ENCODE measurements at places on chromosomes 4 and X.

GRCh38 chr4:48681856-48682255 is 98.2 kb downstream of the FRYL start:
- peak; percentile 77 for DNase-seq

- no peak for DNase-seq
Measured at GRCh38 chr4:86810847-86811246, 38.3 kb downstream of the SLC10A6 start.

DNA sequence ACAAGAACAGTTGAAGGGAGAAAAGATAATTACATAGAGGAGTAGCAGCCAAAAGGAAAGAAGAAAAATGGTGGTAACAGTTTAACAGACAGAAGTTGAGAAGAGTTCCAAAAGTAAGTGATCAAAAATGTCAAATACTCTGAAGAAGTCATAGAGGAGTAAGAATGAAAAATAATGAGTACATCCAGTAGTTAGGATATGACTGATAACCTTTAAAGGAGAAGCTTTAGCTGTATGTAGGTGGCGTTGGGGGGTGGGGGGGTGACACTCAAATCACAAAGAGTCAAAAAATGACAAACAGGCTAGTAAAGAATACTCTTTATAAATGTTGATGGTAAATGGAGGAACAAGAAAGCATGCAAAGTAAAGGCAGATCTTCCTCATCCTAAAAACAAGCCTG is 40.6 kb downstream of the RAB33A start:
- DNase-seq, result no peak

GRCh38 chrX:2701600-2701999 is 10.5 kb downstream of the CD99 start:
- DNase-seq, result no peak

DNA sequence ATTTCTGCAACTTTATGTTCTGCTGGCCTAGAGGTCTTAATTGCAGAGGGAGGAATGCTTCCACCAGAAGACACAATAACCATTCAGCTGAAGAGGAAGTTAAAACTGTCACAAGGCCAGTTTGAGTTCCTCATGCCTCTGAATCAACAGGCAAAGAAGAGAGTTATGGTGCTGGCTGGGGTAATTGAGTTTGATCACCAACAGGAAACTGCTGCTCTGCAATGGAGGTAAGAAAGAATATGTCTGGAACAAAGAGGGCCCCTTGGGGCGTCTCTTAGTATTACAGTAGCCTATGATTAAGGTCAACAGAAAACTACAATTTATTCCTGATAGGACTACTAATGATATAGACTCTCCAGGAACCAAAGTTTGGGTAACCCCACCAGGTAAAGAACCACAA is 744.0 kb downstream of the FSTL5 start:
- peak; percentile 56 for DNase-seq

GRCh38 chrX:12118134-12118533 is 20.1 kb upstream of the FRMPD4 start:
- no peak for DNase-seq

GRCh38 chr4:175071123-175071522 is 153.0 kb downstream of the ADAM29 start:
- DNase-seq, result no peak

DNA sequence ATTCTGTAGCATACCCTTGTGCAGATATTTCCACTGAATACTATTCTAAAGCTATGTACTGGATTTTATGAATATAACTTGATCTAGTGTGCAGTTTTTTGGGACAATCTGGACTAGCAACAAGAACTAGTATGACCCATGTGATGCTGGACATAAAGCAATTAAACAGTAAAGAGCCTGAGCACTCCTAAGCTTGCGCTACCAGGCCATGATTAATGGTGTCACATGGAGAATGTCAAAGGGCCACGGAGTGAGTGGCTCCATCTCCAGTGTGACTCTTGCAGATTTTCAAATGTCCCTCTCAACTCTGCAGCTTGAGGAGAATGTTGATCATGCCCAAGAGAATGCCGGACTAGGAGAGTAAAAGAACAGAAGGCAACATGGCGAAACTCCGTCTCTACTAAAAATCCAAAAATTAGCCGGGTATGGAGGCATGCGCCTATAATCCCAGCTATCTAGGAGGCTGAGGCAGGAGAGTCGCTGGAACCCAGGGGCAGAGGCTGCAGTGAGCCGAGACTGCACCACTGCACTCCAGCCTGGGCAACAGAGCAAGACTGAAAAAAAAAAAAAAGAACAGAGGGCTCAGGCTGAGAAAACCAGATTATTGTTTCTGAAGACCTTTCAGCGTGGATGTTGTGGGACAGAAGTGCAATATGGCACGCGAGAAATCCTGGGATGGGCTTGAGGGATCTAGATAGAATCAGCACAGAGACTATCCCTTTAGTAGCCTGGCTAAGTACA is 45.0 kb downstream of the TIGD2 start:
- no peak for DNase-seq

DNA sequence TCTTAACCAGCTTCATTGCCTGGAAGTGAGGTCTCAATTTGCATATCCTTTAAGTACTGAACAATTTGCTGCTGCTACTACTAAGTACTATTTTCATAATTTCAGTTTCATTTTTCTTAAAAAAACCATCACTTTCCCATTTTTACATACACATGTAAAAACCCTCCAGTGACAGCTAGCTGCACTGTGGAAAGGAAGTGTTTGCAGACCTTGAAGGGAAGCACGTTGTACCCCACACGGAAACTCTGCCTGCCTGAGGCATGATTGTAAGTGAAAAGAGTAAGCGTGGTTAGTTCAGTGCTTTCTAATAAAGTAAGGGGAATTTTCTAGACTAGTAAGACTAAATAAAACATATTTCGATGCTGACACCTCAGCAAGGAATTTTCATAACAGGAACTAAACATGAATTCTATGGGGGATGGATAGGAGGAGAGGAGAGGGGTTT is 103.6 kb downstream of the RAPGEF2 start:
- DNase-seq, result peak; percentile 41

GRCh38 chrX:53223068-53223693 is 1.8 kb downstream of the KDM5C start:
- DNase-seq, result no peak

DNA sequence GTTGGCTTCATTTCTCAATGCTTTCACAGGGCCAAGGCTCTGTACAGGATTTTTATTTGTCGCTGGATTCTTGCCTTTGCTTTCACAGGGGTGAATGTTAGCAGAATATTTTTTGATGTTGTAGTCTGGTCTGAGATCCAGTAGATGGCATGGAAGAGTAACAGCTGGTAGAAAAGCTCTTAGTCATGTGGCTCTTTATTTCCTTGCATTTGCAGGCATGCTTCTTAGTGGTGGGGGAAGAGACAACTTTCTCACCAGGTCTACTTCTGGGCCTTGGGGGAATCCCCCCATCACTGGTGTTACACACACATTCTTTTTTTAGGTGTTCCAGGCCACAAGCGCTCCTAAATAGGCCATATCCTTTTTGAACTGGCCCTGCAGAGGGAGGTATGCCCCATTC is 58.2 kb upstream of the DKK2 start:
- DNase-seq, result no peak

GRCh38 chr4:54843106-54843505 is 185.3 kb downstream of the KIT start:
- no peak for DNase-seq

DNA sequence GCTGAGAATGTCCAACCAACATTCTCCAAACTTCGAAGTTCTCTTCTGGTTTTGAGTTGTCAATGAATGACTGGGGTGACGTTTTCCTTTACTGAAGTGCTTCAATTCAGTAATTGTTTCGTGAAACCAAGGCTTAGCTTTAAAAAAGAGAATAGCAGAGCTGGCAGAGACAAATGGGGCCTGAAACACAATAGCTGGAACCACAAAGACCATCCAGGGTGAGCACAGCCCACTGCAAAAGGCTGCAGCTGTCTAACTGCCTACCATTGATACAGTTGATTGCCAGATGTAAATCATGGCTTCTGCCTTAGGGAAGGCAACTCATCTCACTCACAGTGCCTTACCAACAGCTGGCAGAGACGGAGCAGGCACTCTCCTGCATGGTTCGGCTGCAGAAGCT is 78.7 kb upstream of the ZNF518B start:
- DNase-seq, result no peak

- peak; percentile 29 for DNase-seq
Measured at GRCh38 chrX:45903781-45904201, 641.4 kb downstream of the ZNF674 start.

DNA sequence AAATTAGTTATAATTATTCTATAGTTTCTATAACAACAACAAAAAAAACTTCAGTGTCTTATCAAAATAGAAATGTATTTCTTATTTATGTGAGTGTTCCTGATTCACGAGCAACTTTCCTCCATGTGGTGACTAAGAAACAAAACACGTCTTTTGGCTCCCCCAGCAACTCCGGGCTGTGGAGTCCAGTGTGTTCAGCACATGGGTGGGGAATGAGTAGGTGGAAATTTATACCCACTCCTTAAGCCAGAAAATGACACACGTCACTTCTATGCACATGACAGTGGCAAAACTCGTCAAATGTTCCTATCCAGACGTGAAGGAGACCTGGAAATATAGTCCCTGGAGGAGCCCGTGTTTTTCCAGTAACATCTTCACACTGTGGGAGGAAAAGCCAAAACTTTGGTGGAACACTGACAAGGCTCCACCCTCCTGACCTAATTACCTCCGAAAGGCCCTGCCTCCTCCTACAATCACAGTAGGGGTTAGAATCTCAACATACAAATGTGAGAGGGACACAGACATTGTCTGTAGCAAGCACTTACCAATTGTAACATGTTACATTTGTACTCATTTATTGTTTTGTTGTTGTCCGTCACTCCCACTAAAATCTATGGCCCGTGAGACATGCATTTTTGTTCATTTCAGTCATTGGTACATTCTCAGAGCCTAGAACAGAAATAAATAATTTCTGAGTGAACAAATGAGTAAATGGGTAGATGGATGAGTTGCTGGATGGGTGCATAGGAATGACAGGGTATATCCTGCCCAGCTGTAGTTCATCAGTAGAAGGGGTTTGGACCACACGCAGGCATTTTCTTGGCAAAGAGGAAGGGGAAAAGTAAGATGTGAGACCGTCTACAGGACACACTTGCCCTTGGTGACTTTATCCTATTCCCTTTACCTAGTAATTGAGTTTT is 605.8 kb upstream of the TENM3 start:
- DNase-seq, result no peak

DNA sequence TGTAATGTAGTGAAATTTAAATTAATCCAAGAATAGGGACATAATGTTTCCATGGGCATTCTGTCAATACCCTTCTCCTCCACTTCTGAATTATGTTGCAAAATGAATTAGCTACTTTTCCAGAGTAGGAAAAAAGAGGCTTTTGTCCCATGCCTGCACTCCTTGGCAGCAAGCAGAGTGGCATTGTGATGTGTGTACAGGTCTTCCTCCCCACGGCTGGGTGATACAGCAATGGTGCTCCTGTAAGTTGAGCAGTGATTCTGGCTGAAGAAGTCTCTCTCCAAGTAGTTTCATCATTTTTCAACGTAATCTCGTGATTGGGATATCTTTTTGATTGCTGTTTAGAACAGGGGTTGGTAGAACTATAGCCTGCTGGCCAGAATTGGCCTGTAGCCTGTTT is 59.9 kb downstream of the KIT start:
- DNase-seq, result no peak

DNA sequence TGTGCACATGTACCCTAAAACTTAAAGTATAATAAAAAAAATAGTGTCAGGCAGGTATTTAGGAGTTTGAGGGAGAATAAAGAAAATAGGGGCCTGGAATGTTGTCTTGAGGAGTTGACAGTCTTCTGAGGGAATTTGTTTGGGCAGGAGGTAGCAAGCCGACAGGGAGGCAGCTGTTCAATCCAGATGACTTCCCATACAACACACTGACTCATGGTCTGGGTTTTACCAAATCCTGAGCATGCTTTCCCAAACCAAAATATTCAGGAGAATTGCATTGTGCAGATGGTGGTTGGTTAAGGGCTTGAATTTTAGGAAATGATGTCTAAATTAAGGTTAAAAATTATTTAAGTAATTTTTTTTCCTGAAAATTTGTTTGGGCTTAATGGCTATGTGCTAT is 430.0 kb downstream of the INPP4B start:
- DNase-seq, result no peak

- DNase-seq, result no peak
Measured at GRCh38 chr4:106222548-106222947, 93.5 kb downstream of the TBCK start.

DNA sequence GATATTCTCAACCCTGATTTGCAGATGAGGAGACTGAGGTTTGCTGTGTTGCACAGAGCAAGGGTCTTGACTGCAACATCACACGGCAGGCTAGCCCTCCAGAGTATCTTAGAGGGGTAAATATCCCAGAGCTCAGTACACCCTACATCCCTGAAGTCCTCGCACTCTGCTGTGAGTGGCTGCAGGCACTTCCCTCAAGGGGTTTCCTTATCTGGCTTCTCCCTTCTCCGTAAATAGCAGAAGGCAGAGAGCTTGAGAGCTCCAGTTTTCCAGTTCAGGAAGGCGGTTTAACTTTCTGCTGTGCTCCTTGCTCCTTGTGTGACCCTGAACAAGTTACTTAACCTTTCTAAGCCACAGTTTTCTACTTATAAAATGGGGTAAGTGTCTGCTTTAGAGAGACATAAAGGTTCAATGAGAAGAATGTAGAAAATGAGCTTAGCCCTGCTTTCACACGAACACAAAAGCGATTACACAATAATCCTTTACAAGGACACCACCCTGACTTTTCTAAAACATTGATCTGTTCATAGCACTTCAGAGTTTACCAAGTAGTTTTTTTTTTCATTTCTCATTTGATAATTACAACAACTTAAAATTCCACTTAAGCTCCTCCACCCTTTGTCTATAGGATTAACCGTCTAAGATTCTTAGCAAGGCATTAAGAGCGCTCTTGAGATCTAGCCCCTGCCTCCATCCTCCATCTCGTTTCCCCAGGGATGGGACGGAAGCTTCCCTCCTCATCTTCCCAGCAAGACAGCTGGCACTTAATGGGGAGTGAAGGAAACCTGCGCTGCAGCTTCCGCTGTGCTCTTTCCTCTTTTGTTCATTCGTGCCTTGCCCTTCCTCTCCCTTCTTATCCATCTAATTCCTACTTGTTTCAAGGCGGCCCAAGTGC is 68.4 kb downstream of the TAPT1 start:
- no peak for DNase-seq

DNA sequence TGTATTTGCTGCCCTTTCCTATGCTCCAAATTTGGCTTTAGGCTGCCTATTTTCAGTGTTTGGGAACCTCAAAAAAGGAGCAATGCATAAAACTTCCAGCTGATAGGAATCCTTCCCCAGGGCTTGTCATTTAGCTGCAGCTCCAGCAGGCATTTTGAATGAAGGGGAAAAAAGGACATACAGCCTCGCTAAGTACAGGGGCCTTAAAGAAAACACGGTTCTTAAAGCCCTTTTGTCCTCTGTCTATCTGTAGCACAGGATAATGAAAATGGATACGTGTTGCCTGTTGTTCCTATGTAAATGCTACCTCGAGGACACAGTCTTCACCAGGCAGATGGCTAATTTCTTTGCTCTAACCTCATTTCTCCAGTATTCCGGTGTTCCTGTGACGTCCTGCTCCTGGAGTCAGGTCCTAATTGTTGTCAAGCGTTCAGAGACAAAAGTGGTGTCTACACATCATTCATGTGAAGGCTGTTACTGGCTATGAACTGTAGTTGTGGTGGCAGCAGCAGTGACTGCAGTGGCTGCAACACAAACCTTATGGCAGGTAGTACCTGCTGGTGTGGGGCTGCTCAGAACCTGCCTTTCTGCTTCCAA is 117.4 kb downstream of the MGST2 start:
- no peak for DNase-seq

All from hematopoietic multipotent progenitor cell treated with erythropoietin and hydrocortisone succinate and interleukin-3 and kit ligand, for 6 days (in vitro differentiated cells).